ENCODE measurements at places on chromosomes 12 and 14.

GRCh38 chr14:39266525-39266870, 32.8 kb downstream of the MIA2 start:
- DNase-seq = no peak

- no peak for DNase-seq
Observed at GRCh38 chr12:92702754-92703679, at the start of gene PLEKHG7. PLEKHG7 (plus strand) TSS chr12:92702989; CDS start chr12:92706632, 3,643 bp downstream.

DNA sequence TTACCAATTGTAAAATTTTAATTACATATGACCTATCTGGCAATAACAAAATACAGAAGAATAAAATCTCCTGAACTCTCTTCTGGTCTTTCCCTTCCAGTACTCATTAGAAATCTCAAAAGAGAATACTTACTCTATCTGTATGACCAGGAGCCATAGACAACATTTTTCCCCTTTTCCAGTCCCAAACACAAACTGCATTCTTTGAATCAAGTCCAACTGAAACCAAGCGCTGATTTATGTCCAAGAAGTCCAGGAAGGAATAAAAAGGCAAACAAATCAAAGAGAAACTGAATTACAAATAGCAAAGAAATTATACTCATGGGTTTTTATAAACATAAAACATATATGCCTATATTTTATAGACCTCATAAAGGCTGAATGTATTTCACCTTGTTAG, 46.7 kb downstream of the EML5 start:
- DNase-seq = no peak

DNA sequence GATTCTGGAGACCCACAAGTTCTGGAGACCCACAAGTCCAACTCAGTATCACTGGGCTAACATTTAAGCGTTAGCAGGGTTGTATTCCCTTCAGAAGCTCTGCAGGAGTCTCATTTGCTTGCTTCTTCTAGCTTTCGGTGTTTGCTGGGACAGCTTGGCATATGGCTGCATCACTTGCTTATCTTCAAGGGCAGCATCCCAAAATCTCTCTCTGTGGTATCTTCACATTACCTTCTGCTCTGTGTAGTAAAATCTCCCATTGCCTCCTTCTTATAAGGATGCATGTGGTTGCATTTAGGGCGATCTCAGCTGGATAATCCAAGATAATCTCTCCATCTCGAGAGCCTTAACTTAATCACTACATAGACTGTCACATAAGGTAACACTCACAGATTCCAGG, 7.3 kb upstream of the CNTN1 start:
- DNase-seq = no peak

DNA sequence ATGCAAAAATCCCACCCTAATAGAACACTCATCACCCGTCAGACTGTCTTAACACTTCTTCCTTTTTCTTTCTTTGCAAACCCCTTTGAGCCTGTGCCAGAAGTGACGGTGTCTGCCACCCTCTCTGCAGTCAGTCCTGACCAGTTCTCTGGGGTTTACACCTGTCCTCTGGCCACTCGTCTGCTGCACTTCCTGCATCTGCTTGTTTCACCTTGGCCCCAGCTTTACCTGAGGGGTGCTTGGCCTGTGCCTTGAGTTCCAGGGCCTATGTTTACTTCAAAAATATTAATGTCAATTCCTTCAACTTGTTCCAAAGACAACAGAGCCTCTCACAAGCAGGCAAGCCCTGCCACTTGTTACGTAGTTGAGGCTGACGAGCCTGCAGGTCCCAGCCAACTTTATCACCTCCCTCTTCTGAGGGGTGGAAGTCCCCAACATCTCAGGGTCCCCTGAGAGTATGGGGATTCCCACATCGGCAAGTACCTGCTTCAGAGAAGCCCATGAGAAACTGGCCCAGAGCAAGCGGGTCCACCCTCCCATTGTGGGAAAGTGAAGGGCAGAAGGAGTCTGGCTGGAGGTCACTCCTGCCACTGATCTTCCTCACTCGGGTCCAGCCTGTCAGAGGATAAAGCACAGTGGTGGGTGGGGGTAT, 205.4 kb downstream of the DAD1 start:
- DNase-seq = no peak

- DNase-seq = no peak
Observed at GRCh38 chr14:99164712-99165111, 107.3 kb downstream of the BCL11B start.

DNA sequence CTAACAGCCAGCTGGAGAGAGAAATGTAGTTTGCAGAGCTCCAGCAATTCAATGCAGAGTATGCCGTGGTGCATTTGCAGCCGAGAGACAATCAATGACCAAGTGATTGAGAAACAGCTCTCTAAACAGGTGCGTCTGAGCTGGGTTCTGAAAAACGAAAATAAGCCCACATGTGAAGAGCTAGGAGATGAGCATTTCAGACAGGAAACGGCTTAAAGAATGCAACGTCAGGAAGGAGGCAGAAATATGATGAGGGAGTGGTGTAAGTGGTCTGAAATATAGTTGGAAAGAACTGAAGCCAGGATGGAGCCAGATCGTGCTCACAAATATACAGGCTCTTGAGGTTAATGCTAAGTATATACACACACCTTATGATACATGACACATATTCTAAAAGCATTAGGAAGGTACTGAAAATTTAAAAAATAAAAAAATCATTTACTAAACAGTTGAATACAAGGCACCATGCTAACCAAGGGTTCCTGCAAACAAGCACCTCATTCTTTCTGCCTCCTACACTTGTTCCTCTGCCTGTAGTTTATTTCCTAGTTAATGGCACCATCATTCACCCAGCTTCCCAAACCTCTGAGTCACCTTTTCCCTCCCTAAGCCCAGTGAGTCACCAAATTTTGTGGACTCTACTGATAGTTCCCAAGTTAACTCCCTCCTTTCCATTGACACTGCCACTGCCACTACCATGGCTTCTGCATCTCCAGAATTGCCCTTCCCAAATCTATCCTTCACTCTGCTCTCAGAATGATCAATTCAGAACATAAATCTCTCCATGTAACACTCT, 2.3 kb upstream of the GARIN2 start:
- DNase-seq = no peak

DNA sequence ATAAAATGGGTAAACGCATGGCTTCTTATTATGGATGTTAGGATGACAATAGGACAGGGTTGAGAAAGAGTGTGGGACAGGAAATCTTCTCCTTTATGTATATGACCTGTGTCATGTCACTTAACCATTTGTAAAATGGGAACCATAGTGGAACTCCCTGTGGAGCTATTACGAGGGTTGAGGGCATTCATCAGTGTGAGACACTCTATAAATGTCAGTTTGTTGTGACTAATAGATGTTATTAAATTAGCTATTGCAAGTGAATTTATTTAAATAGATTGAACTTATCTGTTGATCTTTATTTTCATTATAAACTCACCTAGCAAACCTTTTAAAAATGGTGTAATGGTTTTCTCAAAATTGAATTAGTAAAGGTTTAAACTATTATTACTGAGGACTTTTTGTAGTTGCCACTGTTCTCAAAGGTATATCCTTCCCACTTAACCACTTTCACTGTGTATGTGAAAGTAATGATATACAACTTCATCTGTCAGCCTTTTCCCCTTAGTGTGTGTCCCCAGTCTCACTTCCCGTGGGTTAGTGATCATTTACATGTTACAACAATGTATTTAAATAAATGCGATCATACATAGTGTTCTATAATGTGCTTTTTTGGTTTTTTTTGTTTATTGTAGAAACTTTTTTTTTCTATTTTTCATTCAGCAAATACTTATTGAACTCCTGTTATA, 17.1 kb downstream of the HELB start:
- DNase-seq = no peak

- DNase-seq = no peak
Observed at GRCh38 chr12:82448911-82449578, 90.7 kb downstream of the METTL25 start.

GRCh38 chr14:95327558-95328374, 8.1 kb upstream of the CLMN start:
- no peak for DNase-seq

DNA sequence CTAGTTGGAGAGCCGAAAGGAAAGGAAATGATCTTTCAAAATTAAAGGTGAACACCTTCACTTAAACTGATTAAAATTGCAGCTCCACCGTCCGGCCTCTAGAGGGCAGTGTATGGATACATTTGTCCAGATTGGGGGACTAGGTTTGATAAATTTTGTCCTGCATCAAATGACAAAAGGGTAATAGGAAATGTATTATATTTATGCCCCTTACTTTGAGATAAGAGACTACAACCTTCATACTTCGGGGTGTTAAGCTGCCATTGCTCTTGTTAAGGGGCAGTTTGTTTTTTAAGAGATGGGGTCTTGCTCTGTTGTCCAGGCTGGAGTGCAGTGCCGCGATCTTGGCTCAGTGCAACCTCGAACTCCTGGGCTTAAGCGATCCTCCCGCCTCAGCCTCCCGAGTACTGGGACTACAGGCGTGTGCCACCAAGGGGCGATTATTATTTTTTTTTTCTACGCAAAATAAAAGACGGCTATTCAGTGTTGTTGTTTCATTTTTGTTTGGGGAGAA, 818 bp upstream of the SUOX start:
- no peak for DNase-seq
